ENCODE measurements at places on chromosomes 6 and 20.

- DNase-seq: no peak
These were observed 113.0 kb upstream of the CEP162 start for GRCh38 chr6:84340422-84340821.

DNA sequence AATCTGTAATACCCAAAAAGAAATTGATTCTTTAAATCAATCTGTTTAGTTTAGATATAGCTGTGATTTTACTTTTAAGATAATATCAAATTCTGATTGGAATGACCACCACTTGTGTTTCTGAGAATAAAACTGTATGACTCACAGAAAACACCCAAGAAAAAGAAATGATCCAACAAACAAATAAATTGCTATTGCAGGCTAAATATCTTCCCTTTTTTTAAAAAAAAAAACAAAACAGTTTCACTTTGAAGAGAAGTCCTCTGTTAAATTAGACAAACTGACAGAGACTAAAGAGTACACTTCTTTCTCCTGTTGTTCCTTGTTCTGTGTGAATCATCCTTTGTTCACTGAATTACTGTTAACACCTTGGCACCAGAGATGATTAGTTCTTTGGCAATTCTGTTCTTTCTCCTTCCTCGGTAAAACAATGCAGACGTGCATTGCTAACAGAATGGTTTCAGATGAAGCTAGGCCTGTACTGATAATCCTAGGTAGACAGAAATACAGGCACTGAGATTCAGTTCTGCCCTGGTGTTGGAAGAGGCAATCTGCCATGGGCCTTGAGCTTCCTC lies 895.2 kb upstream of the CITED2 start:
- no peak for DNase-seq

DNA sequence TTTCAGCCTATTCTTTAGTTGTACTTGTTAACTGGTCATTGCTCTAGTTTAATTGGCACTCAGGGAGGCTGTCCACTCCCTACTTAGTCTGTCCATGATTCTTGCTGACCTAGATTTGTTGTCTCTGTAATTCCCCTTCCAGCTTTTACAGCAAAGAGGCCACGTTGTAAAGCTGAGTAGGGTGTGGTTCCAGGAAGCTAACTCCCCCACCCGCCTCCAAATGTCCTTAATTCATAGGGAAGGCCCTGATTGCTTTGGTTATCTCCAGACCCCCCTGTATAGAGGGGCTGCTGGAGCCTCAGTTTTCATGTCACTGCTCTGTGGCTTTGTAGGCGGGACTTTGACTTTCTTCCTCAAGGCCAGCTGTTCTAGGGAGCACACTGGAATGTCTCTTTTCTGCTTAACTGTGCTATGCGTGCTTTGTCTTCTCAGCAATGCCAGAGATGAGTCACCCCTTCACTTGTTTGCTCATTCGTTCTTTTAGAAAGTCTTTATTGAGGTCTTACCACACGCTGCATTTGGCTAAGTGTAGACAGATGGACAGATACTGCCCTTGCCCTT lies 175.1 kb upstream of the JAG1 start:
- no peak for DNase-seq

DNA sequence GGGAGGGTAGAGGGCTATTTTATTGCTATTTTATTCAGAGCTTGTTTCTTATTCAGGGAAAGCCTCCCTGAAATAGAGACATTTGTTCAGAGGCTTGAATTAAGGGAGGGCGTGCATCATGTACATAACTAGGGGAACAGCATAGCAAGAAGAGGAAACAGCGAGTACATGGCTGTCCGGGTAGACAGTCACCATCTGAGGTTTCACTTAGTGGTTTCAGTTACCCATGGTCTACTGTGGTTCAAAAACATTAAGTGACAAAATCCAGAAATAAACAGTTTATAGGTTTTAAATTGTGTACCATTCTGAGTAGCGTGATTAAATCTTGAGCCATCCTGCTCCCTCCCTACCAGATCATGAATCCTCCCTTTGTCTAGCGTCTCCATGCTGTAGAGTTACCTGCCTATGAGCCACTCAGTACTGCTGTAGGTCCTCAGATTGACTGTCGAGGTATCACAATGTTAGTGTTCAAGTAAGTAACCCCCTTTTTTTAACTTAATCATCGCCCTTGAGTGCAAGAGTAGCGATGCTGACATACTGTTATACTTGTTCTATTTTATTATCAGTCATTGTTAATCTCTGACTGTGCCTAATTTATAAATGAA lies 791.5 kb downstream of the TFAP2A start:
- no peak for DNase-seq

- no peak for DNase-seq
These were observed 1.6 kb upstream of the TUBB1 start for GRCh38 chr20:59017493-59018231.

DNA sequence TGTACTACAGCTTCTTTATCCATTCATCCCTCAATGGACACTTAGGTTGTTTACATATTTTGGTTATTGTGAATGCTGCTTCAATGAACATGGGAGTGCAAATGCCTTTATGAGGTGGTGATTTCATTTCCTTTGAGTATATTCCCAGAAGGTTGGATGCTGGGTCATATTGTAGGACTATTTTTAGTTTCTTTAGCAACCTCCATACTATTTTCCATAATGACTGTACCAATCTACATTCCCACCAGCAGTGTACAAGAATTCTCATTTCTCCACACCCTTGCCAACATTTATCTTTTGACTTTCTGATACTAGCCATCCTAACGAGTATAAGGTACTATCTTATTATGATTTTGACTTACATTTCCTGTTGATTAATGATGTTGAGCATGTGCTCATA lies 269.0 kb downstream of the C6orf118 start:
- DNase-seq: no peak

DNA sequence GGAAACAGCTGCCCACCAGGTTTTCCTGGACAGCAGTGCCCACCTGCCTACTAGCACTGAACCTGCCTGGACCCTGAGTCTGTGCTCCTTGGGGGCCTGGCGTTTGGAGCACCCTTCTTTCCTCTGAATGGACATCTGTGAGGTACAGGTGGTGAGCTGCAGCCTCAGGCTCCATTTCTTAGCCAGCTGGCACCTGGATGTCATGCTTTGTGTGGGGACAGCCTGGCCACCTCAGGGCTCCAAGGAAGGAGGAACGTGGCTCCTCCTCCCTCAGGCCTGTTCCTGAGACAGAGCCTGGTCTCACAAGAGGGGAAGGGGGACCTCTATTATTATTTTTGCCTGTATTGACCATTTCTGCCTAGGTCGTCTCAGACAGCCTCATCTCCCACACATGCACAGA lies 8.1 kb downstream of the TMEM151B start:
- no peak for DNase-seq

DNA sequence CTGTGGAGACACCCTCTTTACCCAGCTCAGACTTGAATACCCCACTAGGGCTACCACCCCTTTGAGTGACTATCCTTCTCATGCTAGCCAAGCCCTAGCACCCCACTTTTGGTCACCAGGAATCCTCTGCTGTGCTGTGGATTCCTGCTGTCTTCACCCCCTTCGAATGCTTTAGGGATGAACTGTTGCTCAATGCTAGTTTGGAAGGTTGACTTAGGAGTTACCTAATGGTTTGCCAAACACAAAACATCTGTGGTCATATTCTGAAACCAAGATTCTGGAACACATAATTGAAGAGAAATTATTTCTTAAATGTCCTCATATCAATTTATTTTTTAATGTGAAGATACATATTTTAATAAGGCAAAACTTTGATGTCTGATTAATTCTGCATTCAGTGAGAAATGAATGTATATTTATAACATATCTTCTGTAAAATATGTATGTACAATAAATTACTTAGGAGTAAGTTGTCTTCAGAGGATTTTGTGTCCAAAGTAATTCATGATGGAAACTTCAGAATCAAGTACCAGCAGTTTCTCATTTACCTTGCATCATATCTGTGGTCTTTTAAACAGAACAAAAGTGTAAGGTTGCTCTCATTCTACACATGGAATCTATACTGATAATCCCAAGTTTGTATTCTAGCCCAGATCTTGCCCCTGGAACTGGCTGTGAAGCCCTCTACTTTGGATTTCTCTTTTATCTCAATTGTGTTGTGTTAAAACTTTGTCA lies 46.9 kb downstream of the TMEM200A start:
- no peak for DNase-seq

GRCh38 chr20:17449031-17449430 lies 82.1 kb downstream of the BFSP1 start:
- no peak for DNase-seq

GRCh38 chr20:9110916-9111432 lies 42.1 kb downstream of the PLCB4 start:
- no peak for DNase-seq

DNA sequence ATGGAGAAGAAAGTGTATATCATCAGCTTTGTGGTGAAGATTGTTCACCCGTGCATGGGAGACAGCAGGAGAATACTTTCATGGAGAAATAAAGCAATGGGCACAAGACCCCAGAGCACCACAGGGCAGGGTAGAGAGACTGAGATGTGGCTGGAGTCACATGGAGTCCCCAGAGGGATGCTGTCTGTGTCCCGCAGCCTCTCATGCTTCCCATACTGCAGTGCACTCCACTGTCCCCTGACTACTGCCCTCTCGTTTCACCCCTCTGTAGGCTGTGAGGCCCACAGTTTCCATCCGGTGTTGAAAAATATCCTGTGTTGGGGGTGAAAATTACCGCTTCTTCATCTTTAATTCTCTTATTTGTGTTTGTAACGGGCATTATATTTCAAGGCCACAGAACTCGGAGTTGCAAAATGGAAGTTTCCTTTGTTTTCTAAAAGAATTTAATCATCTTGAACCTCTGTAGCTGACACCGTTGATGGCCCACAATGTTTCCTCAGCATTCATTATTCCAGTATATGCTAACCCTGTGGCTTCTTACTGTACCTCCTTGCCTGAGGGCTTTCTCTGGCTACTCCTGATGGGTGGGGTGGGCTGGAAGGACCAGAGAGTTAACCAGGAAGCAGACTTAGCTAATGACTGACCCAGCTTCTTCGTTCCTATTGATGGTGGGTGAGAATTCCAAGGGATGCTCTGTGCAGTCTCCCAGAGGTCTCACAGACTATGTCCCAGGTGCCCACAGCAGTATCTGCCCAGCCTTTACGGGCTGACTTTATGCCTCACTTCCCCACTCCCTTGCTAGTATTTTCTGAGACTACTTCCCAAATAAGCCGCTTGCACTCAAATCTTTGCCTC lies 51.7 kb downstream of the PROKR2 start:
- no peak for DNase-seq

DNA sequence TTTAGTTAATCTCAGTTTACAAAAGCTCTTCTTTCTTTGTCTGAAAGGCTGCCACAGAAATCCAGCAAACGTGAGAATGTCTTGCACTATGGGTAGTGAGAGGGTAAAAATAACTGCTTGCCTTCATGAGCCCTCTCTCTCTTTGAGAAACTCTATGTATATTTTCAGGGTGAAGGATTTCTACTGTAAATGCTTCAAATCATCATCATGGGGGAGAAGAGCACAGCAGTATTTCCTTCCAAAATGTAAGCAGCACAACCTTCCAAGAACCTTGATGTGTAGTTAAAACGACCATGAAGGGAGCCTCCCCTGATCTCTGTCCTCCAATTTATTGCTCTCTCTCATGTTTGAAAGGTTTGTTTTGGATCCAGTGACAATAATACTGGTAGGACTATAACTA lies 141.3 kb upstream of the CENPW start:
- DNase-seq: no peak

GRCh38 chr6:62707156-62707555 lies 421.1 kb upstream of the KHDRBS2 start:
- DNase-seq: no peak

Data from T-helper 2 cell treated with Interferon-gamma antibody and Interleukin-4, amounts not matched to agents 5 μg/mL and 100 μg/mL, for 36 hours (primary cell).